D721Med (cell line): ENCODE measurements at places on chromosomes 5 and 9.

GRCh38 chr9:35814106-35814840 is 569 bp downstream of the HINT2 start:
- no peak for DNase-seq

- no peak for DNase-seq
Observed at GRCh38 chr5:34521628-34522290, 134.4 kb upstream of the RAI14 start.

DNA sequence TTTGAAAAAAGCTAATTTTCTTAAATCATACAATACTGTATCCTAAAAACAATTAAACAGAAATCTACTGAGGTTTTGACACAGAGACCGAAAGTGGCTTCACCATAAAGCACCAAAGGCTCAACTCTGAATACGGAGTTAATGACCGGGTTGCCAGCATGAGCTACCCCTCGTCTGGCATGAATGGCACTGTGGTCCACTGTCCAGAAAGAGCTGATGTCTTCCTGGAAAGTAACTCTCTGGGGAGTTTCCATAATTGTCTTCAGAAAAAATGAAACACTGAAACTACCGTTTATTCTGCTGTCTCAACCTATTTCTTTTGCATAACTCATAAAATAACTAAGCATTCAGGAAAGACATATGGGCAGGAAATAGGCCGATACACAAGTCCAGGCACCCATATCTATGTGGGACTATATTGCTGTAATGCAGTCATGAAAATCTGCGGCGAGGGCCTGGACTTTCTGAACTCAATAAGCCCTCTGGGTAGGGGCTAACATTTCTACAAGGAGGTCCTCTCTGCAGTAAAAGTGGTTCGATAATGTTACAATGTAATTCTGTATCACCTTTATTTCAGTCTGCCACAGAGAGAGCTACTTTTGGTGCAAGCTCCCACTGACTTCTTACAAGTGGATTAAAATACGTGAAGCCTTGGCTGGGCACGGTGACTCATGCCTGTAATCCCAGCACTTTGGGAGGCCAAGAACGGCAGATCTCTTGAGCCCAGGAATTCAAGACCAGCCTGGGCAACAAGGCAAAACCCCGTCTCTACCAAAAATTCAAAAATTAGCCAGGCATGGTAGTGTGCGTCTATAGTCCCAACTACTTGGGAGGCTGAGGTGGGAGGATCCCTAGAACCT is 52.4 kb downstream of the ANKH start:
- no peak for DNase-seq

DNA sequence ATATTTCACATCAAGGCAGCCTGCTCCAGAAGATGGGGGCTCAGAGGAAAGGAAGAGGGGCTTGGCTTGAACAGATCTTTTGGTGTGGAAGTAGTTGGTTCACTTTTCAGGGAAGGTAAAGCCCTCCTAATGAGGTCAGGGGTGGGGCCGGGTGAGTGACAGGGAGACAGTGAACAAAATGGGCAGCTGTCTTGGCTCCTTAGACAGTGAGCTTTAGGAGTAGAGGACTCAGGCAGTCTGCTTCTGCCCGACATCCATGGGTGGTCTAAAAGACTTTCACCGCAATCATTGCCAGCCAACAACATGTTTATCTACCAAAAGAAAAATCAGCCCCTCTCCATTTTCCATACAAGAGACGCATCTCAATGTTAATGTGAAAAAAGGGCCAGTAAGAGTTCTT is 241.0 kb downstream of the EBF1 start:
- no peak for DNase-seq

GRCh38 chr5:98796197-98796972 is 22.9 kb downstream of the RGMB start:
- no peak for DNase-seq

- no peak for DNase-seq
Observed at GRCh38 chr9:113650207-113651131, 186.9 kb downstream of the RGS3 start.

GRCh38 chr5:18314192-18314778 is 680.0 kb downstream of the TAF11L14 start:
- DNase-seq: no peak

GRCh38 chr5:23977365-23977764 is 470.0 kb downstream of the PRDM9 start:
- no peak for DNase-seq

GRCh38 chr9:130920762-130921299 is 18.2 kb downstream of the FIBCD1 start:
- DNase-seq: no peak

GRCh38 chr9:93154293-93154903 is 20.3 kb upstream of the NINJ1 start:
- DNase-seq: peak; percentile 87

- DNase-seq: no peak
Observed at GRCh38 chr5:167801999-167802398, 489.4 kb upstream of the WWC1 start.

DNA sequence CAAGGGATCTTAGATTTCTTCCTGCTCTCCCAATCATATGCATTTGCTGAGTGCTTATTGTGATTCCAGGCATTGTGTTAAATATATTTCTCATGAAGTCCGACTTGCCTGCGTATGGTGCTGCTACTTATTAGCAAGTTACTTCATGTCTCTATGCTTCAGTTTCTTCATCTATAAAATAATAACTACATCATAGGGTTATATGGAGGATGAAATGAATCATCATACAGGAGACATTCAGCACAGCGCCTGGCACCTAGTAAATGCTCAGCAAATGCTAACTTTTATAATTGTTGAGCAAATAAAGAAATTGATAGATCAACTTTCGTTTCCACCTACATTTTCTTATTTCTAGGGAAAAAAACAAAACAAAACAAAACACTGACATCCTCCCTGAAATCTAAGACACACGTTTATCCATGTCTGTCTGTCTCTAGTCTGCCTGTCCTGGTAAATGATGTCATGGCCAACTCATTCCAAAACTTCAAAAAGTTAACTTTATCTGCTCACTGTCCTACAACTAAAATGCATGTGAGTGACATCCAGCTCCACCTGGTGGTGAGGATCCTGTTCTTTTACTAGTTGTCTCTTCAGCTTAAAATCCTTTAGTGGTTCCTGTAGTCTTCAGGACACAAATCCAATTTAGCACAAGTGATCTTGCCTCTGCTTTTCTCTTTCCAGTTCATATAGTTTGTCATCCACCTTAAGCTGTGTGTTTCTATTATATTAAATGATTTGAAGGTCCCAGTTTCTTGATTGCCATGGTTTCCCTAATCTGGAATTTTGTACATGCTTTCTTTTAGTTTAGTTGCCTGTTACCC is 27.7 kb downstream of the PPP3R2 start:
- no peak for DNase-seq

DNA sequence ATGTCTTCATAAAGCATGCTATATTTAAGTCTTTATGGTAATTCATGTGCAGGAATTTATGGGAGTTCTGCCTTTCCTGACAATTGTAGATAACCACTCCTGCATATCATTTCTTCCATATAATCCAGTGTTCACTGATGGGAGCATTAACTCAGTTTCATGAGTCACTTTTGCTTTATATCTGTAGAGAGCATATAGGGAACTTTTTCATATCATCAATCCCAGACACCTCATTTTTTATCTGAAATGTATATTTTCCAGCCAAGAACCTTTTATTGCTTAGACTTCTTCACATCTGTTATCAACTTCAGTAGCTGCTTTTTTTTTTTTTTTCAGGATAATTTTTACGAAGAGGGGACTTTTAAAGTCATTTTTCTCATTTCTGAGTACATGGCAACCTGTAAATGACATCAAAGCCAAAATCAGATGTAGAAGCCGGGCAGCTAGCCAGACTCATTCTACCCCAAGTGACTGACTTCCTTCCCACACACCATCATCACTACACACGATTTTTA is 41.1 kb downstream of the NFX1 start:
- no peak for DNase-seq

DNA sequence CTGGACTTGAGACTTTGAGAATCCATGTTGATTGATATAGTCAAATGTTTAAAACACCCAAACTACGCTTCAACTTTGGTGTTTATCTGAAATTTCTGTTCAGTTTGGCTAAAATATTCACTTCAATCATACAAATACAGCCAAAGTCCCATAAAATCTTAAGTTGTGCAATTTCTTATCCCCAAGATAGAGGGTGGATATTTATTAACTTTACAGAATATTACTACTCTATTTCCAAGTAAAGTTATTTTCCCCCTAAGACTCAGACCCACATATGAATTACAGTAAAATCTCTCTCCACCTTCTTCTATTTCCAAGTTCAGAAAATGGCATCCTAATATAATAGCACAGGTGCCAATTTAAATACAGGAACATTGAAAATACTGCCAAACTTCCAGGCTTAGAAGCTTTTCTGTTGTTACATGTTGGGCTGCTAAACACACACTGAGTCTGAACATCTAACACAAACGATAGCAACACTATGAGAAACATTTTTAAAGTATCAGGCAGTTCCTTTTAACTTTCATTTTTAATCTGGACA is 290.3 kb downstream of the EBF1 start:
- no peak for DNase-seq

GRCh38 chr9:77085416-77085815 is 66.0 kb downstream of the FOXB2 start:
- no peak for DNase-seq

GRCh38 chr5:139196296-139196956 is 1.7 kb downstream of the SIL1 start:
- DNase-seq: no peak

DNA sequence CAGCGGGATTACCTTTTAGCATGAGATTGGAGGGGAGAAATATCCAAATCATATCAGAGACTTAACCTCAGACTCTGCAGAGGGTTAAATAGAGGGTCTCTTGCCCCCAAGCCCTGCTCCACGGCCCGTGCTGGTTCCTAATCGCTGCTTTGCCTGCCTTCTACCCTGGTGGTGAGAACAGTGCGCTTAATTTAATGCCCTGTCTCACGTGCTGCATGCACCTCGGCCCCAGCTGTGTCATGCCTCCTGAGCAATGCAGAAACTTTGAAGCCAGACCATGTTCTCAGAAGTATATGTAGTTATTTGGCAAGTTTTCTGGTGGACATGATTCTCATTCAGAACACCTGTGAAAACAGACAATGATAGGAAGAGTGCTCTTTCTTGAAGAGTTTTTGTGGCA is 1.4 kb downstream of the OTULIN start:
- no peak for DNase-seq

DNA sequence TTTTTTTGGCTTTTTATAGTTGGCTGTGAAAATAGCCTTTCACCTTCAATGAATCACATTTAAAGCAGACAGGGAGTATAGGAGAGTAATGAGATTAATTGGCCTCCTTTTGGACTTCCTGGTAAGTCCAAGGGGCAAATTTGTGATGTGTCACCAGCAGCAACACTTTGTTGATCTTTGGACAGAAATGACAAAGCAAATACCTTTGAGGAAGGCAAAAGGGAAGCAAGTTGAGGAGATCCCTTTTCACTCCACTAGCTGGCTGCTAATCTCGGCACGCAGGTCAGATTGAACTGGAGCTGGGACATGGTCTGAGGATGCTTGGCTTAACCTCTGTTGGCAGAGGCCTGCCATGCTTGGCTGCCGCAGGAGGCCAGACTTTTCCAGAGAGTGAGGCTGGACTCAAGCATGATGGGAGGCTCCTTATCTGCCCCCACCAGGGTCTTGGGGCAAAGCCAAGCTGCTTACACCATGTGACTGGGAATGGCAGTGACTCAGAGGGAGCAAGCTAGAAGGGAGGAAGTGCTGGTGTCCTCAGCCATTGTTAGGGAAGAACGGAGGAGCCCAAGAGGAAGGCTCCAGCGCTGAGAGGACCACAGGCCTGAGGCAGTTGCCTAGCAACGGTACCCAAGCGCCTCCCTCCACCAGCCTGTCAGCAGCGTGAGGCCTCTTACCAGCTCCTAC is 174.5 kb upstream of the MAP1B start:
- no peak for DNase-seq

GRCh38 chr9:31119890-31120454 is 1264.5 kb upstream of the ACO1 start:
- DNase-seq: no peak

DNA sequence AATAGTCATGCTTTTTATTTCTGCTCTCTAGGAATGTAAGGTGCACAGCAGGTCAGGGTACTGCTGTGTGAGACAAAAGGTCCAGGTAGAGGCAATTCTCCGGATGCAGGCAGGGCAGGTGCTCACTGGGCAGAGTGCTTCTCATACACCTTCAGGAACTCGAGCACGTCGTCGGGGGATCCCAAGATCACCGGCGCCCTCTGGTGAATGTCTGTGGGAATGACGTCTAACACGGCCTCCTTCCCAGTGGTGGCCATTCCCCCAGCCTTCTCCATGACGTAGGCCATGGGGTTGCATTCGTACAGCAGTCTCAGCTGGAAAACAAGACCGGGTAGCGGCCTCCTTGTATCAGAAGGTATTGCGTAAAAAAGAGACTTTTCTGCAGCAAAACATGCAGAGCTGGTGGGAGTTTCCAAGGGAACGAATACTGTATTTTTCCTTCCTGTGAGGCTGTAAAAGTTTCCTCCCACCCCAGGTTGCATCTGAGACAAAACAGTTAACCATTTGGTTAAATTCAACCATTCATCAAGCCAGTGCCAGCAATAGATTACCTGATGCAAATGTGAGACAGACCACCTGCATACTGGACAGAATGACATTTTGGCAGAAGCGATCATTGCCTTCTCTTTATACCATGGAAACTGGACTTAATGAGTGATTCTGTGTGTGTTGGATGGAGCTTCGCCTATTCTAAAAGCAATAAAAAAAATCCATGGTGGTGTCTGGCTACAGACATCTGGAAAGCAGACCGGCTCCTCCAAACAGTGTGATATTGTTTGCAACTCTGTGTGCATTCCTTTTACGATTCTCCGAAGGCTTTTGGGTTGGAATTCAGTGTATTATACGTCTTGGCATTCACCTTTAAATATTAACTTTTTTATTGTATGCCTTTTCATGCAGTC is 9.9 kb upstream of the FBP2 start:
- peak; percentile 84 for DNase-seq

DNA sequence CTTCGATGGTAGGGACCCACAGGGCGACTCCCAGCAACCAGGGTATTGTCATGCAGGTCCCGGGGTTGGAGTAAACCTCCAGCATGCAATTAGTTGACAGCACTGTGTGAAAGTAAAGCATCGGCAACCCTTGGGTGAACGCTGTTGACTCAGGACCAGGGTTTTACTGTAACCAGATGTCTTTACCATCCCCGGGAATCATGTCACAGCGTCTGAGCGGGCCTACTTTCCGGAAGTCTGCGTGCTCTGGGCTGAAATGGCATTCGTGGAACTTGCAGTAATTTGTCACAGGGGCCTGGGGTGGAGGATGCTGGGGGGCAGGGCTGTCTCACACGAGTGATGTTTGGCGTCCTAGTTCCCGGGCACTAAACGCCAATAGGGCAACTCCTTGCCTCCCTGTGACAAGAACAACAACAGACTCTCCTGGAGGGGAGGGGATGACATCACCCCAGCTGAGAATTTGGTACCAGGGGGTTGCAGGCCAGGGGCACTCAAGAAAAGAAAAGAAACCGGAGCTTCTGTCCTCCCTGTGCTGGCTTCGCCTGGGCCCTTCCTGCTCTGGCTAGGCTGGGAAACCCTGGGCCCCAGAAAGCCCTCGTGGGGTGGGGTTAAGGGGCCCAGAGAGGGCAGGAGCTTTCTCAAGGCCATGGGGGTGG is 10.1 kb upstream of the UBAC1 start:
- DNase-seq: no peak

- no peak for DNase-seq
Observed at GRCh38 chr5:136905571-136905970, 540.2 kb upstream of the TRPC7 start.

- no peak for DNase-seq
Observed at GRCh38 chr5:85614489-85614888, 1003.3 kb upstream of the COX7C start.
